ENCODE measurements at places on chromosomes 4 and X. TPM values are rescaled to one million over a fixed set of nuclear protein-coding genes. Genes with fewer than 3 reads are reported as not detected.

CCSER1 gene
- total RNA-seq: 7.1 TPM

PDZD4 gene
- 0.59 TPM for total RNA-seq

GAK gene
- total RNA-seq: 94.1 TPM

XAGE5 gene
- not detected for total RNA-seq

OPRPN gene
- not detected for total RNA-seq

SPANXN4 gene
- not detected for total RNA-seq

RNF150 gene
- total RNA-seq: 0.17 TPM

KCNIP4 gene
- not detected for total RNA-seq

SEPTIN11 gene
- 56.2 TPM for total RNA-seq

IL9R gene
- not detected for total RNA-seq

ANAPC4 gene
- total RNA-seq: 24.0 TPM

MAGEA10 gene
- not detected for total RNA-seq

SMR3B gene
- not detected for total RNA-seq

HTR2C gene
- not detected for total RNA-seq

FTSJ1 gene
- total RNA-seq: 64.9 TPM

Data from Calu3 (cell line).